ENCODE measurements at places on chromosomes 12 and 14.
A peak's percentile ranks its signal among the peaks of the same experiment; 100 is the strongest.

DNA sequence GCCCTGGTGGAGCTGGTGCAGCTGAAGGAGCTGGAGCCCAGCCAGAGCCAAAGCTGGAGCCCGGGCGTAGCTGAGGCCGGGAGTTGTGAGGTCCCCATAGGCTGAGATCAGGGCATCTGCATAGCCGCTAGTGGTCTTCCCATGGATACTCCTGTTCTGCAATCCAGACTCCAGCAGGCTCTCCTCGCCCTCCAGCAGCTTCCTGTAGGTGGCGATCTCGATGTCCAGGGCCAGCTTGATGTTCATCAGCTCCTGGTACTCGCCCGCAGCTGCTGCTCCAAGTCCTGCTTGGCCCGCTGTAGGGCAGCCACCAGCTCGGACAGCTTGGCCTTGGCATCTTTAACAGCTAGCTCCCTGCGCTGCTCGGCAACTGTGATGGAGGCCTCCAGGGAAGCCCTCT is 966.1 kb downstream of the FSCB start:
- H3K27me3 ChIP-seq = no peaks in the 10 kb centered on the region
- DNase-seq = no peak
- no peak overlapping the region for H3K27ac ChIP-seq
- H3K4me1 ChIP-seq = no peaks in the 10 kb centered on the region
- no peaks in the 10 kb centered on the region for H3K36me3 ChIP-seq

DNA sequence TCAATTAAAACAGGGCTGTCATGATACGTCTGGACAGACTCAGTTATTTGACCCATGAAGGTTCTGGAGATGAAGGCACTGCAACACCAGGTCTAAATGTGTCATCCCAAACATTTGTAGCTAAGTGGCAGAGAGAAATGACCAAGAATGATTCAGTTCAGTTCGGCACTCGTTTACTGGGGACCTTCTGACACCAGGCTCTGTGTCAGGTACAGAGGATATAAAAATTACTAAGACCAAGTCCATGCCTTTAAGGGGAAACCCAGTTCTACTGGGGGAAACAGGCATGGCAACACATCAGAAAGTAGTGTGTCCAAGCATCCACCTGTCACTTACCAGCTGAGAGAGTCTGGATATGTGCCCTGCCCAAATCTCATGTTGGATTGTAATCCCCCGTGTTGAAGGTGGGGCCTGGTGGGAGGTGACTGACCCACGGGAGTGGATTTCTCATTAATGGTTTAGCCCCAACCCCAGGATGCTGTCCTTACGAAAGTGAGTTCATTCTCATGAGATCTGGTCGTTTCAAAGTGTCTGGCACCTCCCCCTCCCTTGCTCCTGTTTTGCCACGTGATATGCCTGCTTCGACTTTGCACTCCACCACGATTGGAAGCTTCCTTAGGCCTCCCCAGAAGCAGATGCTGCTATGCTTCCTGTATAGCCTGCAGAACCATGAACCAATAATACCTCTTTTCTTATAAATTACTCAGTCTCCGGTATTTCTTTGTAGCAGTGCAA is 41.9 kb upstream of the BCL2L14 start:
- no peaks in the 10 kb centered on the region for H3K36me3 ChIP-seq
- no peaks in the 10 kb centered on the region for H3K27me3 ChIP-seq
- peaks cover 38% of the 10 kb centered on the region for H3K4me1 ChIP-seq
- no peak overlapping the region for H3K4me3 ChIP-seq

GRCh38 chr14:64968651-64969050 is 3.5 kb downstream of the RAB15 start:
- no peaks in the 10 kb centered on the region for H3K27me3 ChIP-seq
- H3K36me3 ChIP-seq = no peaks in the 10 kb centered on the region
- no peak overlapping the region for H3K4me3 ChIP-seq
- no peak overlapping the region for H3K27ac ChIP-seq
- no peak for DNase-seq

GRCh38 chr12:108605000-108605689 is 7.3 kb upstream of the TMEM119 start:
- no peaks in the 10 kb centered on the region for H3K36me3 ChIP-seq
- no peak overlapping the region for H3K27ac ChIP-seq
- H3K4me1 ChIP-seq = no peaks in the 10 kb centered on the region
- DNase-seq = no peak

GRCh38 chr12:123721245-123721644 is 9.1 kb downstream of the ATP6V0A2 start:
- no peak overlapping the region for H3K27ac ChIP-seq
- H3K4me3 ChIP-seq = no peak overlapping the region
- peaks cover 58% of the 10 kb centered on the region for H3K36me3 ChIP-seq

DNA sequence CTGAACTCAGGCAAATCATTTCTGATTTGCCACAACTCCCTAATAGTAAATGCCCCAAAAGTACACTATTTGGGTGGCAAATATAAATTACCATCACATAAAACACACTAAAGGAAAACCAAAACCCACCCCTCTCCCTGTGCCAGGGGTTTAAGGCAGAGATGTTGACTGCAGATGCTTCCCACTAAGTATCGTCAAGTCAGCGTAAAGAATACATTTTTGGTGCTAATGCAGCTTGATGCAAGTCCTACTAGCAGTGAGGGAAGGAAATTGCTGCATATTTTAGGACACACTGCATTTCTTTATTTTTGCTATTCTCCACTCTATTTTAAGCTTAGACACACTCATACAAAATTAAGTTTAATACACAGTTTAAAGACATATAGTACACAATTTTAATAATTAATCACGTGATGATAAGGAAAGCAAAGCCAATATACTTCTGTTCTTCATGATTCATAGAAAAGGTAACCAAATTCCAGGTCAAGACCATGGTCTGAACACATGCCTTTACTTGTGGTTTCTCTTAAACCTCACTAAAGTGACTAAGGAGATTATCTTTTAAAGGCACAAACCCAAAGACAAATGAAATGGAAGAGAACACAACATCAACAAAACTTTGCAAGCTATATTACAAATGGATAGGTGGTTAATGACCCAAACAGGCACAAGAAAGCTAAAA is 162.2 kb downstream of the STXBP6 start:
- no peaks in the 10 kb centered on the region for H3K4me1 ChIP-seq
- peaks cover 5% of the 10 kb centered on the region for H3K27me3 ChIP-seq
- H3K27ac ChIP-seq = no peak overlapping the region
- H3K36me3 ChIP-seq = no peaks in the 10 kb centered on the region
- DNase-seq = no peak
- no peak overlapping the region for H3K4me3 ChIP-seq

GRCh38 chr14:94385553-94386057 is 2.8 kb downstream of the SERPINA1 start:
- H3K36me3 ChIP-seq = no peaks in the 10 kb centered on the region
- DNase-seq = no peak
- H3K4me3 ChIP-seq = no peak overlapping the region
- H3K4me1 ChIP-seq = peaks cover 5% of the 10 kb centered on the region

DNA sequence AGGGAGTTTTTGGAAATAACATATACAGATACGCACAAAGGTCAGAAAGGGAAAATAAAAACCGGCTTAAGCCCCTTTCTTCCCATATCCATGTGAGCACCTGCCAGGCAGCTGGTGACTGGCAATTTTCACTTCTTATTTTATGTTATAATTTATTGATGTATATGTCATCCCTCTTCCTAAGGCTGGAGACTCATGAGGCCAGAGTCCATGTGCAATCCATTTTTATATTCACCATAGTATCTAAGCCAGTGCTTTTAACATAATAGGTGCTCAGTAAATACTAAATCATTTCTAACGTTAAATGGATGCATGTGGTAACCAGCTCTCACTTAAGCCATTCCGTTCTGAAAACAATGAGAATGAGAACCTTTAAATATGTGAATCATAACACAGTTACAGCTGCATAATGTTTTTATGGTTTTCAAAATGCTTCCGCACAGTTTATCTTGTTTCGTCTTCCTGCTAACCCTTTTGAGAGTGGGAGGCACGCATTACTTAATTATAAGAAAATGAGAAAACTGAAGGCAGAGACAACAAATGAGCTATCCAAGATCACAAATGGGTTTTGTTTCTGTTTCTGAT is 178.3 kb downstream of the CACNA1C start:
- no peaks in the 10 kb centered on the region for H3K36me3 ChIP-seq
- no peak overlapping the region for H3K4me3 ChIP-seq
- no peak for DNase-seq
- no peaks in the 10 kb centered on the region for H3K4me1 ChIP-seq

GRCh38 chr14:99254328-99255009 is 17.5 kb downstream of the BCL11B start:
- peak overlapping the region; percentile 95 for H3K27ac ChIP-seq
- peaks cover 91% of the 10 kb centered on the region for H3K36me3 ChIP-seq
- H3K4me1 ChIP-seq = peaks cover 98% of the 10 kb centered on the region
- no peak for DNase-seq
- H3K27me3 ChIP-seq = no peaks in the 10 kb centered on the region
- H3K4me3 ChIP-seq = peak overlapping the region; percentile 33

DNA sequence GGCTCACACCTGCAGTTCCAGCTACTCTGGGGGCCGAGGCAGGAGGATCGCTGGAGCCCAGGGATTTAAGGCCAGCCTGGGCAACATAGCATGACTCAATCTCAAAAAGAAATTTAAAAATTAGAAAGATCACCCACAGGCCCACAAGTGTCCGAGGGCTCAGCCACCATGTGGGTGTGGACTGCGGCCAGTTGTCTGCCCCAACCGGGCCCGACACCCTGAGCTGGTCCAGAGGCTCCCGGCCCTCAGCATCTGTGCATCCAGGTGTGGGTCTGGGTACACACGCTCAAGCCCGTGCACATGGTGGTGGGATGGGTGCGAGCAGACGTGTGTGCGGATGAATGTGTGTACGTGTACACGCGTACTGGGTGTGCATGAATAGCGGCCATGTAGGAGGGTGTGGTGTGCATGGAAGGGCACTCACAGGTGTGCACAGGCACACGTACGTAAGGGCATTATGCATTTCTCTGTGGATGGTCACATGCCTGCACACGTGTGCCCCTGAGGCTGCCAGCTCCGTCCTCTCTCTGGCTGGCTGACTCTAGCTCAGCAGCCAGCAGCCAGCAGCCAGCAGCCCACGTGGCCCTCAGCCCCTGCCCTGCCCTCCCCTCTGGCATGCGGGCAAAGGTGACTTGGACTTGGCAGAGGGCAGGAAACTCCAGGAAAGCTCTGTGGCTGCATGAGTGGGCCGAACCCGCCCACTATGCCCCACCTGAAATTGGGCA is 23.3 kb upstream of the NUDT14 start:
- no peak overlapping the region for H3K27ac ChIP-seq
- H3K4me3 ChIP-seq = no peak overlapping the region
- no peaks in the 10 kb centered on the region for H3K36me3 ChIP-seq

GRCh38 chr14:72523424-72524294 is 370.2 kb downstream of the DPF3 start:
- H3K4me1 ChIP-seq = peaks cover 23% of the 10 kb centered on the region
- H3K36me3 ChIP-seq = no peaks in the 10 kb centered on the region
- no peak overlapping the region for H3K27ac ChIP-seq
- no peaks in the 10 kb centered on the region for H3K27me3 ChIP-seq
- H3K4me3 ChIP-seq = no peak overlapping the region
- DNase-seq = no peak

DNA sequence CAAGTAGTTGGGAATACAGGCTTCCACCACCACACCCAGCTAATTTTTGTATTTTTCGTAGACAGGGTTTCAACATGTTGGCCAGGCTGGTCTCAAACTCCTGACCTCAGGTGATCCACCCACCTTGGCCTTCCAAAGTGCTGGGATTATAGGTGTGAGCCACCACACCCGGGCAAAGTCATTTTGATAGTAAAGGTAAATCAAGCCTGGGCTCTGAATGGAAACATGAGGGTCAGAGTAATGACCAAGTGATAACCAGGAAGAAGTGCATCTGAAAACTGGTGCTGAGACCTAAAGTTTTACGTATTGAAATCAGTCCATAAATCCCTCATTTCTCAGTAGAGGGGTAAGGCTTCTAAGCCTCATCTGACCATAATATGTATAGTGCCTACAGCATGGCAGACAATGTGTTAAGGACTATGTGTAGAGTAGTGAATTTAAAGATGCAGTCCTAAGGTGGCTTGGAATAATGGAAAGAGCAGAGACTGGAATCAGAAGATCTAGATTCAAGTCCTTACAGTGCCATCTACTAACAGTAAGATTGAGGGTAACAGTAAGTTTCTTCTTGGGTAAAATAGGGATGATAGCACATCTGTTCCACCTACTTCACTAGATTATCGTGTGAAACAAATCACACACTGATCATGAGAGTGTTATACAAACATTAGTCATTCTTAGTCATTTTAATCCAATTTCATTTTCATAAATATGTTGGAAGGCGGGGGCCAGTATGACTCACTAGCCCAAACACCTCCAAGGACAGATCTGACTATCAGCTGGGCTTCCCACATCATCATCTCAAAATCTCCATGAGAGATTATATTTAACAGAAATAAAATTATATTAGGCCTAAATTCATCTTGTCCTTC is 11.2 kb downstream of the MAP4K5 start:
- H3K27ac ChIP-seq = no peak overlapping the region
- peak overlapping the region; percentile 4 for H3K4me3 ChIP-seq
- no peaks in the 10 kb centered on the region for H3K27me3 ChIP-seq
- no peaks in the 10 kb centered on the region for H3K36me3 ChIP-seq
- DNase-seq = no peak

- H3K4me1 ChIP-seq = no peaks in the 10 kb centered on the region
- no peak for DNase-seq
- H3K27me3 ChIP-seq = no peaks in the 10 kb centered on the region
- no peak overlapping the region for H3K27ac ChIP-seq
These were observed 74.7 kb downstream of the ERGIC2 start for GRCh38 chr12:29306266-29306665.

GRCh38 chr14:90544971-90545370 is 148.1 kb downstream of the CALM1 start:
- H3K36me3 ChIP-seq = no peaks in the 10 kb centered on the region
- no peaks in the 10 kb centered on the region for H3K4me1 ChIP-seq
- no peak for DNase-seq
- no peak overlapping the region for H3K27ac ChIP-seq
- no peak overlapping the region for H3K4me3 ChIP-seq

GRCh38 chr12:30191696-30192455 is 408.1 kb upstream of the TMTC1 start:
- no peak overlapping the region for H3K27ac ChIP-seq
- H3K4me3 ChIP-seq = no peak overlapping the region
- no peaks in the 10 kb centered on the region for H3K27me3 ChIP-seq

DNA sequence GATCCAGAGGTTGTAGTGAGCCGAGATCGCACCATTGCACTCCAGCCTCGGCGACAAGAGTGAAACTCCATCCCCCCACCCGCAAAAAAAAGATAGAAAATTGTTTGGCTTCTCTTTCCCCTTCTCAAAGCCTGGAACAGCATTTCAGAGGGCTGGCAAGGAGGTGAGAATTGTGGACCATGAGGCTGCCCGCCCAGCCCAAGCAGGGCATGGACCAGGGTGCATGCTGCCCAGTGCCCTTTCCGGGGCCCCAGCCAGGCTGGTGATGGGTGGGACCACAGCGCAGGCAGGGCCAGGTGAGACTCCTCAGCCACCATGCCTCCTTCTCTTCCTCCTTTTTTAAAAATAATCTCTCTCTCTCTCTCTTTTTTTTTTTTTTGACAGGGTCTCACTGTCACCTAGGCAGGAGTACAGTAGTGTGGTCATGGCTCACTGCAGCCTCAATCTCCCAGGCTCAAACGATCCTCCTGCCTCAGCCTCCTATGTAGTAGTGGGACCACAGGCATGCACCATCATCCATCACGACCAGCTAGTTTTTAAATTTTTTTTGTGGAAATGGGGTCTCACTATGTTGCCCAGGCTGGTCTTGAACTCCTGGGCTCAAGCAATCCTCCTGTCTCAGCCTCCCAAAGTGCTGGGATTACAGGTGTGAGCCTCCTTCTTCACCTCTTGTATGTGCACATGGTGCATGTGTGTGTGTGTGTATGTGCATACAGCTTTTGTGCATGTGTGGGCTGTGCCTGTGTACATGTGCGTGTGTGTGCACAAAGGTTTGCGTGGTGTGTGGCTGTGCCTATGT is 22.2 kb downstream of the SYNDIG1L start:
- H3K36me3 ChIP-seq = no peaks in the 10 kb centered on the region
- peaks cover 27% of the 10 kb centered on the region for H3K4me1 ChIP-seq
- no peak overlapping the region for H3K4me3 ChIP-seq
- DNase-seq = no peak
- no peaks in the 10 kb centered on the region for H3K27me3 ChIP-seq

Measured in CD4-positive, alpha-beta T cell (primary cell).